ENCODE measurements at places on chromosomes 16 and 17.

GRCh38 chr16:508884-509736 lies 18.4 kb upstream of the CAPN15 start:
- peak; percentile 85 for DNase-seq

DNA sequence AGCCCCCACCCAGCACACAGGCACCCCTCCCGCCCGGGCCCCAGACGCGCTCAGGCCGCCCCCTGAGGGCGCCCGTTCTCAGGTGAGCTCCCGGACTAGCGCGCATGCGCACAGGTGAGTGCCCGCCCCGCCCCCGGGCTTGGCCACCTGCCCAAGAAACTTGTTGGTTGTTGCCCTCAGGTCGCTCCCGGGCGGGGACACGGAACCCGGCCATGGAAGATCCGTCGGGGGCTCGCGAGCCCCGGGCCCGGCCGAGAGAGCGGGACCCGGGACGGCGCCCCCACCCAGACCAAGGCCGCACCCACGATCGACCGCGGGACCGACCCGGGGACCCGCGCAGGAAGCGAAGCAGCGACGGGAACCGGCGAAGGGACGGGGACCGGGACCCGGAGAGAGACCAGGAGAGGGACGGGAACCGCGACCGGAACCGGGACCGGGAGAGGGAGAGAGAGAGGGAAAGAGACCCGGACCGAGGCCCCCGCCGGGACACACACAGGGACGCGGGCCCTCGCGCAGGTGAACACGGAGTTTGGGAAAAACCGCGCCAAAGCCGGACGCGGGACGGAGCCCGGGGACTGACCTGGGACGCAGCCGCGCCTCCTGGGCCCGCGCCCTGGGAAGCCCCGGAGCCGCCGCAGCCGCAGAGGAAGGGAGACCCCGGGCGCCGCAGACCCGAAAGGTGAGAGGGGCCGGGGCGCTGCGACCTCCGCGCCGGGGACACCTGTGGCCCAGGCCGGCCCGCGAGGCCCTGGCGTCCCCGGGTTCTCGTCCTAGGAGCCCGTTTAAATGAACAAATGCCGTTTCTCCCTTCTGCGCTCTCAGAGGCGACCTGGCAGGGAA lies at the start of gene MARVELD3:
Gene MARVELD3, plus strand, starts transcription at position 167 of the 840 bp plus-strand sequence. Its CDS starts 46 bp downstream, at position 213.
- no peak for DNase-seq

GRCh38 chr16:27195941-27196595 lies 7.3 kb upstream of the KDM8 start:
- no peak for DNase-seq

- peak; percentile 70 for DNase-seq
These were observed 2.1 kb downstream of the SRSF2 start for GRCh38 chr17:76735006-76735405.

DNA sequence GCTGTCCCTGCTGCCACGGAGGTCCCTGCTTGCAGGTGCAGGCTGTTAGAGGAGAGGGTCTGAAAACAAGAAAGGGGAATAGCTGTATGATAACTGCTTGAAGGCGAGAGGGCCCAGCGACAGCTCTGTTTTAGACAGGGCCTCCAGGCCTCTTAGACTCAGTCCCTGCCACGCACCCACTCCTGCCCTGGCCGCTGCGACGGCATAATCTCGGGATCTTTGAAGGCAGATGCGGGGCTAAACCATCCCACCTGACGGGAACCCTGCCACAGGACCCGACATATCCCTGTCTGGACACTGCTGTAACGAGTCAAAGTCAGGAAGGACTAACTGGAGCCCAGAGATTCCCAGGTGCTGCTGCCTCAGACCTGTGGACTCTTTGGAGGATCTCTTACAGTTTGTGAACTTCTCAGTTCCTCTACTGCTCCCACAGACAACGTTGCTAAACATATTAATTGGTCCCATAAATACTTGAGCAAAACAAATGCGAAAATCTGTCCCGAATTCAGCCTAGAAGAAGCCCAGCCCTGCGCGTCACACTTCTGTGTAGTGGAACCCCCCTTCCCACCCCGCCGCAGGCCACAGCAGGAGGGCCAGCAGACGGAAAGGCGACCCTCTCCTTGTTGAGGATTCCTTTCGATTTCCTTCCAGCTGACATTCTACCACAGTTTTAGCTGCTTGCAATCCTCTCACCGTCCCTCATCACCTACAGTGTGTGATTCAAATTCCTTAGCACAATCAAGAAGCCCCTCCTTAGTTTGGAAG lies 998 bp upstream of the TMEM11 start:
- peak; percentile 50 for DNase-seq

GRCh38 chr16:68033101-68033500 lies 10.0 kb downstream of the DUS2 start:
- no peak for DNase-seq

DNA sequence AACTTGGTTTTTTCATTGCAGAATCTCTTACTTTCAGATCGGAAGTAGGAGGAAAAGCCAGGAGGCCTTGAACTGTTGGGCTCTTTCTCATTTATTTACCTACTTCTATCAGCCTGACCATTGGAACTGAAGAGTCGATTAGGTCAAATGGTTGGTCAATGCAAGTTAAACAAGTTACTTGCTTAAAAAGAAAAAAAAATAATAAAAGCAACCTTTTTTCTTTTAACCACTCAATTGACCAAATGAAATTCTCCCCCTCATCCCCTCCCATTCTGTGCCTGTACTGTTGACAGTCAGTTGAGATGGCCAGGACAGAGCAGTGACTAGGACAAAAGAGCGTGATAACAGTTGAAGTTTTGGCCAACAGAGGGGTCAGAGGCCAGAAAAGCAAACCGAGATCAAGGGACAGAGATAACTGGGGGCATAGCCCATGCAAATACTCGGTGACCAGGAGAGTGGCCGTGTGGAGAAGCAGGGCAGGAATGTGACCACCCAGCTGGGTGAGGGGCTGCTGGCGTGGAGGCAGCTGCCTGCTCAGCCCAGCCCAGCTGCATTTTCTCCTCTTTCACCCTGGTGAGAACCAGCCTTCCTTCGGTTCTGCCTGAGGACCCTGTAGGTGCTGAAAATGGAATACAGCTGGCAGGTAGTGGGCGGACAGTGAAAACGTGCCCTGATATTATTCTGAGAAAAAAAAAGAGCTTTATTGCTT lies 72.2 kb downstream of the HS3ST3B1 start:
- DNase-seq: peak; percentile 12

DNA sequence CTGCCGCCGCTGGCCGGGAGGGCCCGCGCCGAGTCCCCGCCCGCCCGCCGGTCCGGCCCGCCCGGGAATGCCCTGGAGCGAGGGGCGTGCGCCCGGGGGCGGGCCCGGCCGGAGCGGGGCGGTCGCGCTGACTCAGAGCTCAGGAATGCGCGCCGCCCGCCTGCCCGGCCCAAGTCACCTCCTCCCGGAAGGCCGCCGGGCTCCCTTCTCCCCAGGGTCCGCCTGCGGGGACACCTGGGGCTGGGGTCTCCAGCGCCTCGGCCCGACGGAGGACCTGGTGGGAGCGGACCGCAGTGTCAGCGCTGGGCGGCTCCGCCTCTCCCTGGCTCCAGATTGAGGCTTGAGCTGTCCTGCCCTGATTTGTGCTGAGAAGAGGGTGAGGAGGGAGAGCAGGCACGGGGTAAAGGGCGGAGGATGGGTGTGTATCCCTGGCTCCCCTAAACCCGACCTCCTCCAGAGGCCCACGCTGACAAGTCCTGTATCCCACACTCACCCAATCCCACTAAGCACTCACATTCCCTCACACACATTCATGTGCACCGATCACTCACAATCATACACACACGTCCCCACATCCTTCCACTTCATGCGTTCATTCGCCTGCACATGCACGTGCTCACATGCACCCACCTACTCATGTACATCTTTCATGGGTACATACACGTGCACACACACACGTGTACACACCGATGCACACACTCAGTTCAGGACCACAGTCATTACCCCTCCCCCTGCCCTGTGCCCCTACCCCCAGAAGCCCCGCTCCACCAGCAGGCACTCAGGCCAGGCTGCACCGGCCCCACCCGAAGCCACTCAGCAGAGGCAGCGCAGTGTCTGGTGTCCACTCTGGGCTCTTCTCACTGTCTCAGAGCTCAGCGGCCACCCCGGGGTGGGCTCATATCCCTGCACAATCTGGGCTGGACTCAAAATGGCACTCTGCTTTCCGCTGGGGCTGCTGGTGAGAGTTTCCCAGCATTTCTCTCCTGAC lies at the start of gene RHBDF1:
Gene RHBDF1, minus strand, starts transcription at position 71 of the 988 bp plus-strand sequence. CDS start 7,616 bp downstream, outside the sequence.
- peak; percentile 65 for DNase-seq

DNA sequence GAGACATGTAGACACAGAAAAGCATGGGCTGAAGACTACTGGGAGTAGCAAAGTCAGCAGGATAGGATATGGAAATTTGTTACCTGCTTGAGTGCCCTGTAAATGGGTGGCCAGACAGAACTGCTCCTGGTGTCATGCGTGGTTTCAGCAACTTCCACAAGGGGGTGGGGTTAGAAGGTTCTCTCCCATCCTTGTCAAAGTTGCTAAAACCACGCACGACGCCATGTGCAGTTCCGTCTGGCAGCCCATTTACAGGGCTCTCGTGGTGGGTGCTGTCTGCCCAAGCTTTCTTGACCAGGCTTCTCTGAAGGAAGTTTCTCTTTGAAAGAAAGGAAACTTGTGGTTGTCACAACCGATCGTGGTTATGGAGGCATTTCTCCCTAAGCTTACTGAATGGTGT lies 6.9 kb upstream of the DBNDD1 start:
- no peak for DNase-seq

GRCh38 chr16:57244463-57244766 lies 644 bp upstream of the ARL2BP start:
- no peak for DNase-seq

DNA sequence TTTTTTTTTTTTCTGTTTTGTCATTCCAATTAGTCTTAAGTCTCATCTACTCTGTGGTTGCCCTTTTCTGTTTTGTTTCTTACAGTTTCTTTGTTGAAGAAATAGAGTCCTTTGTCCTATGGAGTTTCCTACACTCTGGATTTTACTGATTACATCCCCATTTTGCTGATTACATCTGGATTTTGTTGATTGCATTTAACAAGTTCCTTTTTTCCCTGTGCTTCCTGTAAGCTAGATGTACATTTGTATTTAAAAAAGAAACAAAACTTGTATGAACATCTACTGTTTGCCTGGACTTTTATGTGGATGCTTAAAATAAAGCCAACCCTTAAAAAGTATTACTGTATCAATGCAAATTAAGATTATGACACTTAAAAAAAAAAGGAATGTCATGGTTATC lies 147.6 kb downstream of the CHD9 start:
- DNase-seq: no peak

GRCh38 chr16:62700426-62701294 lies 664.4 kb upstream of the CDH8 start:
- DNase-seq: no peak

GRCh38 chr17:32755045-32755805 lies 121.7 kb downstream of the MYO1D start:
- DNase-seq: peak; percentile 80

- DNase-seq: peak; percentile 7
These were observed 17.3 kb downstream of the CDR2 start for GRCh38 chr16:22356930-22357634.

GRCh38 chr17:82835766-82836512 lies 3.9 kb downstream of the ZNF750 start:
- no peak for DNase-seq

DNA sequence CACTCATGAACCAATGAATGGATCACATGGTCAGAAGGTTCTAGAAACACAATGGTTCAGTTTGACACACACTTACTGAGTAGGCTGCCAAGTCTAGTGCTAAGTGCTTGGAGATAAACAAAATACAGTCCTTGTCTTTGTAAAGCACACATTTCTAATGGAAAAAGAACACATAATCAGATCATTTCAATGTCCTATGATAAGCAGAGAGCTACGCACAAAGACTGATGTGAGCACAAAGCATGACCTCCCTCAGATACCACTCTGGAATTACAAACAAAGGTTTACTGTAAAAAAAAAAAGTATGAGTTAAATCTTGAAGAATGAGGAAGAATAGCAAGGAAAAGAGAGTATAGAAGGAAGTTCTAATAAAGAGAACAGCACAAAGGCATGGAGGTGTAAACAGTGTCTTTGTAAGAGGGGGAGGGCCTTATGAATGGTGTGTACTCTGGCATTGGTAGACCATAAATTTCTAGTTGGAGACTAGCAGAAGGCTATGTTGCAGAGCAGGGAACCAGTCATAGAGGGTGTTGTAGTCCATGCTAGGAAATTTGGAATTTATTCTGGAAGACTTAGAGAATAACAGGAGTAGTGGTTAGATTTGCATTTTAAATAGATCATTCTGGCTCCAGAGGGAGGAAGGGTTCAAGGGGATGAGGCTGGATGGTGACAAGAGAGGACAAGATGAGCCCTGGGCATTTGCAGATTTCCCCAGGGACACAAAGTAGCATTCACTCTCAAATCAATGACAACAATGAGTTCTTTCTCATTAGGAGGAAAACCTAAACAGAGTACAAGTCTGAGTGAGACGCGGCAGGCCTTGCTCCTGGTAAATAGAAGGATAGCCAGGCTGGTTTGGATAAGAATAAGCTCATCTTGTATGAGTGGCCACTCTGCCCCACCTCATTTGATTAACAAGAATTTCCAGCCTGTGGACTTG lies 468.0 kb downstream of the TOX3 start:
- no peak for DNase-seq

DNA sequence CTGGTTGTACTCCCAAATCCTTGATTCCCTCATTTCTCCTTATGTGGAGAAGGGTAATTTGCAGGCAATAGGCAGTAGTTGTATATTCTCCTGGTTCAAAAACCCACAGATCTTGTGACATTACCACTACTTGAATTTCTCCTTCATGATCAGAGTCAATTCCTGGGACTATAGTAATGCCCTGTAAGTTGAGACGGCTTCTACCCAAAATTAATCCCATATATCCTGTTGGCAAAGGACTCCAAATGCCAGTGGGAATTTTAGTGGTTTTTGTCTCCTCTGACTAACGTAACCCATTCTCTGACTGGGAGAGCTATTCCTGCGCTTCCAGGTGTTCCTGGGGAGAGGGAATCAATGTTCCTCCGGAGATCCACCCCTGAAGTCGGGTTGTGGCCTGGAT lies 11.6 kb upstream of the ZNF689 start:
- DNase-seq: no peak

GRCh38 chr17:62802561-62803205 lies 5.4 kb downstream of the MARCHF10 start:
- peak; percentile 35 for DNase-seq

GRCh38 chr17:41824086-41824485 lies 11.3 kb downstream of the FKBP10 start:
- DNase-seq: no peak

DNA sequence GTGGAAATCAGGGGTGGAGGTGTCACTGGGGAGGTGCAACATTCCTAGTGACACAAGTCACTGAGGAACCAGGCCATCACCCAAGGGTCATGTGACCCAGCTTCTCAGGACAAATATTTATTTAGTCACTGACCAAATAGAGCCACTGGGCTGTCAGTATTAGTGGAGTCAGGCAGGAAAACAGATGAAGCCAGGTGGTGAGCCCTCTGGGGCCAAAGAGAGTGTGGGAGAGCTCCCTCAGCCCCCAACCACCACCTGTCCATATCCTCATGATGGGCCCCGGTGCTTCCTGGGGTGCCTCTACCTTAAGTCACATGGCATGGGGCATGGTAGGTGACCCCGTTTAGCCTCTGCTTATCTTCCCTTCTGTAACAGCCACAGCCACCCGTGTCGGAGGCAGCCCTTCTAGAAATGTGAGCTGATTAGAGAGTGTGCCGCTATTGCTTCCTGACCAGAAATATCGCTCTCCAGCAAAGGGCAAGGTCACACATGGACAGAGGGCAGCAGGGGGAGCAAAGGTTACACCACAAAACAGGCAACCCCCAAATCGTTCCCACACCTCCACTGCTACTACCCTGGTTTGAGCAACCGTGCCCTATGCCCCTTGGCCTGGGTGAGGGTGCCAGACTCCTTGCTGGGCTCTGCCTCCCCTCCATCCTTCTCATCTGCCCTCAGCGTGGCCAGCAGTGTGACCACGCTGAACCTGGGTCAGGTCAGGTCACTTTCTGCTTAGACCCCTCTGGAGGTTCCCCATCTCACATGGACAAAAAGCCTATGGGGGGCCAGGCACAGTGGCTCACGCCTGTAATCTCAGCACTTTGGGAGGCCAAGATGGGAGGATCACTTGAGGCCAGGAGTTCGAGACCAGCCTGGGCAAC lies 8.6 kb upstream of the AKTIP start:
- DNase-seq: no peak
